ENCODE measurements at places on chromosomes 16 and 17.

DNA sequence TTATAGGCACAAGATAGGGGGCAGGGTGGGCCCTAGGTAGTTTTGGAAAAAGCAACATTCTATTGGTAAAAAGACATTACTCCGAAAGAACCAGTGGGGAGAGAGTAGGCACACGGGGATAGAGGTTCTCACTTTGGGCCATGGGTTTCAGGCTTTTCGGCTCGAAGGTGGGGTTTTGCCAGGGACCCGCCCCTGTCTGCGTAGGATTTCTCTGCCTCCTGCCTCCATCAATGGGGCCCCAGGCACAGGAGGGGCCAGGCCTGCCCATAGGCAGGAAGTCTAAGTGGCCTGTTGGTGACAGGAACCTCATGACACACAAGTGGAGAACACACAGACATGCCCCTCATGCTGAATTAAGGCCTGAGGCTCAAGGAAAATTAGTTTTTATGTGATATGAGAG is 57.5 kb downstream of the RNF213 start:
- peaks cover 2% of the 10 kb centered on the region for H3K4me1 ChIP-seq
- H3K36me3 ChIP-seq: peaks cover 67% of the 10 kb centered on the region
- no peaks in the 10 kb centered on the region for H3K27me3 ChIP-seq

- DNase-seq: no peak
- H3K4me1 ChIP-seq: peaks cover 28% of the 10 kb centered on the region
- no peaks in the 10 kb centered on the region for H3K27me3 ChIP-seq
These were observed 37.6 kb downstream of the FTO start for GRCh38 chr16:53741546-53741945.

DNA sequence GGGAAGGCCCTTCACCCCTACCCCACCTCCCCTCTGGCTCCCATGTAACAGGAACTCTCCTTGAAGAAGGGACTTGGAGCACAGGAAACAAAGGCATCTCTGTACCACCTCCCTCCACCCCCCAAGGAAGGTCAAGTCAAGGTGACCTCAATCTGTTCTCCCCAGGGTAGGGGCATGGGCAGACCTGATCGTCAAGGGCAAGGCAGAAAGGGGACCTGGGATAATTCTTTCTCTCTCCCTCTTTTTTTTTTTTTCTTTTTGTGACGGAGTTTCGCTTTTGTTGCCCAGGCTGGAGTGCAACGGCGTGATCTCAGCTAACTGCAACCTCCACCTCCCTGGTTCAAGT is 4.3 kb upstream of the STAT5A start:
- H3K27me3 ChIP-seq: no peaks in the 10 kb centered on the region
- peaks cover 23% of the 10 kb centered on the region for H3K4me1 ChIP-seq
- H3K36me3 ChIP-seq: peaks cover under 1% of the 10 kb centered on the region
- DNase-seq: no peak
- H3K4me3 ChIP-seq: no peak overlapping the region

- no peak overlapping the region for H3K4me3 ChIP-seq
- H3K36me3 ChIP-seq: no peaks in the 10 kb centered on the region
- no peak for DNase-seq
- H3K27me3 ChIP-seq: no peaks in the 10 kb centered on the region
- no peaks in the 10 kb centered on the region for H3K4me1 ChIP-seq
These were observed 8.9 kb upstream of the PPL start for GRCh38 chr16:4945560-4946502.

GRCh38 chr16:57795431-57795878 is 6.8 kb downstream of the KIFC3 start:
- H3K27ac ChIP-seq: no peak overlapping the region
- H3K27me3 ChIP-seq: peaks cover 19% of the 10 kb centered on the region
- H3K36me3 ChIP-seq: no peaks in the 10 kb centered on the region
- H3K4me3 ChIP-seq: no peak overlapping the region

DNA sequence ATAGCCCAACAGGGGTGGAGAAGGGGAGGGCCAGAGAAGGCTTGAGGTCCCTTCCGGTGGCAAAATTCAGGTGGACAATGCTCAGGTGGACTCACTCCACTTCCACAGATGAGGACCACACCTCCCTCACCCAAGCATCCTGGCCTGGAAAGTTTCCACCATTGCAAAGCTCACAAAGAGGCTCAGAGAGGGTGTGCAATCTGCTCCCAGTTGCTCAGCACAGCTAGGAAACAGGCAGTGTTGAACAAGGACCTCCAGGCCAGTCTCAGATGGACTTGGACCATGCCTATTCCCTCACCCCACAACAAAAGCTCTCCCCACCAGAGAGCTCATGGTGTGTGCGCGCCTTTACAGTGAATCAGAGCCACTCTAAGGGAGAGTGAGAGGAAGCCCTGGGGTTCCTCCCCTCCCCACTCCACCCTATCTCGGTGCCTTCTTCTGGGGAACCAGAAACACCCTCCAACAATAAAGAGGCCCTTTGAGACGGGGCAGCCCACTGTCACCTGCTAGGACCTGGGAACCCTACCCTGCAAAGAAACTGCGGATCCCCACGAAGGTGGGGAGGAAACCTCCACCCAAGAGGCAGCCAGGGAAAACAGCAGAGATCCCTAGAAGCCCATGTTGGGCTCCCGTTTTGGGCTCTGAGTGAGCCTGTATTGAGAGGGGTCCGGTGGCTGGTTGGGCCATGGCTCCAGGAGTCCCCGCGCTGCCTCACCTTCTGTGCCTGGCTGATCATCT is 1.6 kb downstream of the FAM83G start:
- peak overlapping the region; percentile 26 for H3K27ac ChIP-seq
- H3K4me3 ChIP-seq: peak overlapping the region; percentile 89
- H3K4me1 ChIP-seq: peaks cover 24% of the 10 kb centered on the region

DNA sequence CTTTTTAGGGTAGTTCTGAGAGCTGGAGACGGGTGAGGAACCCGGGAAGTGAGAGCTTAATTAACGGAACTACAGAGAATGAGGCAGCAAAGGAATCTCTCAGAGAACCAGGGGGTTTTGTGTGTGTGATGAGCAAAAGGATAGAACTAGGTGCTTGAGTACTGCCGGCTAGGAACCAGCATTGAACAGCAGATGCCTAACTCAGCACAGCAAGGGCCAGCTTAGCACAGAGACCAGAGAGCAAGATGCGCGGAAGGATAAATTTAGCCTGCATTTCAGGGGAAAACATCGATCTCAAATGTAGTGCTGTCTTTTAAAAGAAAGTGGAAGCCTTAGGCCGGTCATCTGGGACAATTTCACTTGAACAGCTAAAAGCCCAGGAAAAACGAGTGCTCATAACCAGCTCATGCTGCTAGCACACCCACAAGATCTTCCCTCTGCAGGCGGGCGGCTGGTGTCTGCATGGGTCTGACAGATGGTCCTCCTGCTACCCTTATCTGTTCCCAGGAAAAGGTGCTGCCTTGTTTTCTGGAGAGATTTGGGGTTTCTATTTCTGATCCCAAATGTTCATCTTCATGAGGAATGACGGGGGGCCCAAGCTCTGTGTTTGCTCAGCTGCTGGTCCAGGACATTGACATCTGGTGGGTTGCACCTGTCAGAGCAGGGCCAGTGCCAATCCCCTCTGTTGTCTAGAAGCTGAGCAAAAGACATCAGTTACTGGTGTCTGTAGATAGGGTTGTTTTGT is 103.9 kb downstream of the SOCS1 start:
- no peak overlapping the region for H3K4me3 ChIP-seq
- no peaks in the 10 kb centered on the region for H3K27me3 ChIP-seq
- H3K4me1 ChIP-seq: peaks cover 40% of the 10 kb centered on the region
- H3K27ac ChIP-seq: peak overlapping the region; percentile 2
- DNase-seq: no peak

GRCh38 chr16:57764341-57765159 is 29.0 kb downstream of the KATNB1 start:
- H3K36me3 ChIP-seq: no peaks in the 10 kb centered on the region
- H3K27me3 ChIP-seq: no peaks in the 10 kb centered on the region
- DNase-seq: no peak
- H3K4me1 ChIP-seq: peaks cover 3% of the 10 kb centered on the region
- no peak overlapping the region for H3K4me3 ChIP-seq
- H3K27ac ChIP-seq: no peak overlapping the region

GRCh38 chr16:49665482-49666230 is 190.3 kb downstream of the ZNF423 start:
- DNase-seq: no peak
- no peaks in the 10 kb centered on the region for H3K4me1 ChIP-seq
- no peaks in the 10 kb centered on the region for H3K36me3 ChIP-seq

DNA sequence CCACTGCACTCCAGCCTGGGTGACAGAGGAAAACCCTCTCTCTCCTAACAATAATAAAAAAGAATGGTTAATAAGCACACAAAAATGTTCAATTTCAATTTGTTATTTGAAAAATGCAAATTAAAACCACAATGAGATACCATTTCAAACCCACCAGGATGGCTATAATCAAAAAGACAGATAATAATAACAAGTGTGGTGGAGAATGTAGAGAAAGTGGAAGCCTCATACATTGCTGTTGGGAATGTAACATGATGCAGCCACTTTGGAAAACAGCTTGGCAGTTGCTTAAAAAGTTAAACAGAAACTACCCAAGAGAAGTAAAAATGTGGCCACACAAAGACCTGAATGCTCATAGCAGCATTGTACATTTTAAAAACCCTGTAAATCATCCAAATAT is 51.8 kb upstream of the MAP3K14 start:
- H3K4me1 ChIP-seq: peaks cover 8% of the 10 kb centered on the region
- H3K36me3 ChIP-seq: no peaks in the 10 kb centered on the region
- H3K27ac ChIP-seq: no peak overlapping the region
- no peak overlapping the region for H3K4me3 ChIP-seq
- peaks cover 14% of the 10 kb centered on the region for H3K27me3 ChIP-seq

GRCh38 chr17:72370819-72371218 is 250.0 kb downstream of the SOX9 start:
- no peak overlapping the region for H3K27ac ChIP-seq
- H3K27me3 ChIP-seq: no peaks in the 10 kb centered on the region

DNA sequence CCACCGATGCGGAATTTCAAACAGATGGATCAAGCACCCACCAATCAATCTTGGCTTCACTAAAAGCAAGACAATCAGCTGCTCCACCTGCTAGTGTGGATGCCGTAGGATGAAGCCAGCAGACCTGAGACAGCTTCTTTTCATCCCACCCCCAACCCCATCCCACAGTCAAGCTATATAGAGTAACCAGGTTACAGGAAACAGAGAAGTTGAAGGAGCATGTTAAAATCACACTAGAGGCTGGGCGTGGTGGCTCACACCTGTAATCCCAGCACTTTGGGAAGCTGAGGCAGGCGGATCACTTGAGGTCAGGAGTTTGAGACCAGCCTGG is 37.7 kb downstream of the CMTM4 start:
- H3K27me3 ChIP-seq: peaks cover 31% of the 10 kb centered on the region
- no peak overlapping the region for H3K4me3 ChIP-seq
- no peaks in the 10 kb centered on the region for H3K36me3 ChIP-seq
- DNase-seq: no peak
- H3K4me1 ChIP-seq: peaks cover 2% of the 10 kb centered on the region
- H3K27ac ChIP-seq: no peak overlapping the region

GRCh38 chr16:81214745-81215166 is 23.7 kb upstream of the BCO1 start:
- H3K27ac ChIP-seq: no peak overlapping the region
- peaks cover 2% of the 10 kb centered on the region for H3K27me3 ChIP-seq

DNA sequence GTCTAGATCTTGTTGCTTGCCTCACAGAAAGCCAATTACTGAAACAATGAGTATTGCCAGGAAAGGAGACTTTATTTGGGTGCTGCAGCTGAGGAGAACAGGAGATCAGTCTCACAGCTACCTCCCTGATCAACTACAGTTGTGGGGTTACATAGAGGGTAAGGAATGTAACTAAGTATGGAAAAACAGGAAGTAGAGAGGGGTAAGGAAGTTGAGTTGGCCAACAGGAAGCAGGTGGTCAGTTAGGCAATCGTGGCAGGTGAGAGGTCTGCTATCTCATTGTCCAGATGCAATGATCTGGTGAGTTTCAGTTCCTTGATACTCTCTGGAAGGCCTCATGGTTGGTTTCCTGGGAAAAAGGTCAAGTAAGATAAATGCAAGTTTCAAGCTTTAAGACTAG is 333.1 kb upstream of the GOT2 start:
- DNase-seq: no peak
- no peak overlapping the region for H3K4me3 ChIP-seq
- no peaks in the 10 kb centered on the region for H3K36me3 ChIP-seq
- H3K27ac ChIP-seq: no peak overlapping the region
- no peaks in the 10 kb centered on the region for H3K27me3 ChIP-seq
- H3K4me1 ChIP-seq: no peaks in the 10 kb centered on the region

Data from T-helper 2 cell treated with Interferon-gamma antibody and Interleukin-4, amounts not matched to agents 5 μg/mL and 100 μg/mL, for 36 hours (primary cell).